ENCODE measurements at places on chromosomes 2 and 18. TPM values are rescaled to one million over a fixed set of nuclear protein-coding genes. Genes with fewer than 3 reads are reported as not detected.

DNA sequence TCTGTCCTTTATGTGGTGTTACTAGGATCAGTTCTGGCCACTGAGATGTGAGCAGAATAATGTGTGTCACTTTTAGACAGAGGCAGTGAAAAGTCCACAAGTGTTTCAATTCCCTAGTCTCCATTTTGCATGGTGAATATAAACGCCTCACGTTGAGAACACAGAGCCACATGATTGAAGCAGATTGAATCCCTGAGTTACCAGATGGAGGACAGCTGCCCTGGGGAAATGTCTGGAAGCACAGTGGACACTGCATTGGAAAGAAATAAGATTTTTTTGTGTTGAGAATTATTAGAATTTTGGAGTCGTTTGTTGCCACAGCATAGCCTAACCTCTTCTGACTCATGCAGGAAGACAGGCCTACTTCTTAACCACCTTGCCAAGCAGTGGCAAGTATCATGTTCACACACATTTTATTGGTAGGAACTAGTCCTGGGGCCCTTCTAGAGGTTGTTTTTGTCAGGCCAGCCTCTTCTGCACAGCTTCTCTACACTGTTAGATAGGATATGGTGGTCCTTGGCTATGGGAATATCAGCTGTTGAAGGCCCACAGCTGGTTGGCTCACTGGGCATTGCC lies 188.6 kb downstream of the TMEM182 start:
- no peak for DNase-seq

DNA sequence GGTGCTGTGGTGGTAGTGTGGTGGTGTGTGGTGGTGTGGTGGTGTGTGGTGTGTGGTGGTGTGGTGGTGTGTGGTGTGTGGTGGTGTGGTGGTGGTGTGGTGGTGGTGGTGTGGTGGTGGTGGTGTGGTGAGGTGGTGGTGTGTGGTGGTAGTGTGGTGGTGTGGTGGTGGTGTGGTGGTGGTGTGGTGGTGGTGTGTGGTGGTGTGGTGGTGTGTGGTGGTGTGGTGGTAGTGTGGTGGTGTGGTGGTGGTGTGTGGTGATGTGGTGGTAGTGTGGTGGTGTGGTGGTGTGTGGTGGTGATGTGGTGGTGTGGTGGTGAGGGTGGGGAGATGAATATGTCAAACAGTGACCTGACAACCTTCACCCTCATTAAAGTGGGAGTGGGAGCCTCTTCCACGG lies 55.6 kb upstream of the DLGAP1 start:
- no peak for DNase-seq

Gene STARD6
- not detected for total RNA-seq

Gene STK17B
- 4.8 TPM for total RNA-seq

Gene ANKRD30BL
- not detected for total RNA-seq

DNA sequence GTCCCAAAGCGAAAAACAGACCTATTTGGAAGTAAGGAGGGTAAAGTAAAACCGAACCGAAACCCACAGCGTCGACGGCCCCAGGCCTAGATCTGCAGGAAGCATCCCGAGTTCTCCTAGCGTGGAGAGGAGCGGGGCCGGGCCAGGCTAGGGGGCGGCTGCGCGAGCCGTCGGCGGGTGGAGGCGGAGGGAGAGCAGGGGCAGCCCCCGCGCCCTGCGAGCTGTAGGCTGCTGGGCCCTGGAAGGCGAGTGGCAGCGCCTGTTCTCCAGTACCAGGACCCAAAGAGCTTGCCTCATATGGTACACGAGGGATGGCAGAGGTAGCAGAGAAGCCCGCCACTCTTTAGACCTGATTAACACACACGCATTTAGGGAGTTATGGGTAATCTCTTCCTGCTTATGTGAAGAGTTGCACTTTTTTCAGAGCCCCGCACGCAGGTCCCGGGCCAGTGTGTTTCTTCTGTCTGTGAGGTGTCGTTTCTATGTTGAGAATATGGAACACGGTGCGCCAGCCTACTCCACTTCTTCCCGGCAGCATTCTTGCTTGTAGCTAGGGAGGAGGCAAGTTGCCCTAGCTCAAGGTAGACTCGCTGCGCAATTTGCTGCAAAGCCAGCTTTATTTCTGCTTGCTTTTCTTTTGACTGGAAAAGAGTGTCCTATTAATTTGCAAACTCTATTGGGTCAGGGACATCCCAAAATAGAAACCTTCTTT lies 71.1 kb downstream of the ARHGEF33 start:
- no peak for DNase-seq

Gene KYNU
- total RNA-seq = 0.17 TPM

- no peak for DNase-seq
These were observed 116.2 kb upstream of the ST6GAL2 start for GRCh38 chr2:107001964-107002696.

DNA sequence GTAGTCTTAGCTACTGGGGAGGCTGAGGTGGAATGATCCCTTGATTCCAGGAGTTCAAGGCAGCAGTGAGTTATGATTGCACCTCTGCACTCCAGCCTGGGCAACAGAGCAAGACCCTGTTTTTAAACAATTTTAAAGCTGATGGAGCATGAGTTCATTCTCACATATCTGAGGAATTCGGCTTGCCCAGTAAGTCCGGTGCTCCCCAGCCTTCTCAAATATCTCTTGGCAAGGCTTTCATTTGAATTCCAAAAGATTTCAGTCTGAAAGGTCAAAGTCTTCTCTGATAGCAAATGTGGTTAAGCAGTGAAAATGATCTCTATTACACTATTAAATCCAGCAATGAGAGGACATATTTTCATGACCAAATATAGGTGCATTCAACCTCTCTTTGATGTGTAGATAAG lies 27.9 kb downstream of the PIEZO2 start:
- DNase-seq = no peak

DNA sequence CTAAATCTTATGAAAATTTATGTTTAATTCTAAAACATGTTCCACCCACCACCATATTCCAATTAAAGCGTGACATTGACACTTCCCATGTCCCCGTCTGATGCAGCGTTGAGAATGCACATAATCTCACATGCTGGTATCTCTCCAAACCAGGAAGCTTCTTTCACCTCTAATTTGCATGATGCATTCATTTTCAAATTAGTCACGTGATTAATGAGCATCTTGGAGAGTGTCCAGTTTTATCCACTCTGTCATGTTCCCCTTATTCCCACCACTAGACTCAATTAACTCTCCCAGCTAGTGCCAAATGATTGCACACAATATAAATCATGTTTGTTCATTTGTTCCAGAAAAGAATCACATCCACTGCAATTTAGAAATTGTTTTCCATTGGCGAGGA lies 105.8 kb downstream of the RIT2 start:
- no peak for DNase-seq

GRCh38 chr18:48946329-48946835 lies 4.4 kb downstream of the SMAD7 start:
- no peak for DNase-seq

DNA sequence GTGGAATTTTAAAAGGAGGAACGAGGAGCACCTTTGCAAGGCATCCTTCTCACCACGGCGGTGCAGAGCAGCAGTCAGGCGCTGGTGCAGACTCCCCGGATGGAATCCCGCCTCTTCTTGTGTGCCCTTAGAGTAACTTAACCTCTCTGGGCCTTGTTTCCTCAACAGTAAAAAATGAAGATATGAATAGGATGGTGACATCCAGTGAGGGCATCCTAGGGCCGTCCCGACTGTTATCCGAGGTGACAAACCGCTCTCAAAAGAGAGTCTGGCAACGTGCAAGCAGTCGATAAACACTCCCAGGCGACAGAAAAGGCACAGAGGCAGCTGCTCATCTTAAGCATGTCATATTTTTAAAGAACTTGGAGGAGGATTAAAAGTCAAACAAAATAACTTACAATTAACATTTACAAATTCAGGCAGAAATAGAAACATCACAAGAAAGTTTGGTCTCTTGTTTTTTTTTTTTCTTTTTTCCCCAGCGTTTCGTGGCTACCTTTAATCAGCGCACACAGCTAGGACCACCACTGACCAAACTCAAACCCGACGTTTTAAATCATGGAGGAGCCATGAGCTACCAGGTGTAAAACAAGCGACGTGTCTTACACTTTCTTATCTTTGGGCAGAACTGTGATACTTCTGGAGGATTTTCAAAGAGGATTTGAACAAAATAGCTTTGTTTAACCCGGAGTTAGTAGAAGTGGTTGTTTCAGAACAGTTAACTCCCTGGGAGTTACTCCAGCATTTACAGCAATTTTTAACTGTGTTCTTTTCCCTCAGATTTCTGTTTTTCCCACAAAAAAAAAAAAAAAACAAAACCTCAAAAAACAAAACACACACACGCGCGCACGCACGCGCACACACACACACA lies 2.1 kb downstream of the MBP start:
- DNase-seq = peak; percentile 61

- no peak for DNase-seq
These were observed 77.6 kb downstream of the AFF3 start for GRCh38 chr2:100064592-100065428.

Gene NT5DC4
- not detected for total RNA-seq

DNA sequence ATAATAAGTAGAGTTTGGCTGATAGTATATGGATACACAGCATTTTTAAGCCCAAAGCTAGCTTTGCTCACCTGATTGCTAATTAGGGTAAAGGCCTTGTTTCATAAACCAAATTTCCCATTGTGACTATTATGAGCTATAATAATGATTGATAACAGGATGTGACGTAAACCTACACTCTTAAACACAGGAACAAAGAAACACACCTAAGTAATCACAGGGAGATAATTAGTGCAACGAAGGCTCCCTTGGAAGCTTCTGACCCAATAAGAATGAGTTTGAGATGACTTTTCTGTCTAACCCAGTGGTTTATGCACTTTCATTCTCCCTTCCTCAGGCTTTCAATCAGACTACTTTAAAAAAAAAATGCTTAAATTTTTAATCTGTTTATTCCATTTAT lies 683.2 kb downstream of the SATB2 start:
- DNase-seq = no peak

- DNase-seq = no peak
These were observed 326.9 kb downstream of the SLC4A3 start for GRCh38 chr2:219954331-219954730.

GRCh38 chr2:216498379-216499352 lies at the start of gene RPL37A:
TSS of gene RPL37A (plus strand) at chr2:216498844. CDS start at chr2:216498875, 31 bp downstream.
- peak; percentile 94 for DNase-seq

- DNase-seq = no peak
These were observed 21.6 kb upstream of the B3GNT7 start for GRCh38 chr2:231373786-231374349.

- no peak for DNase-seq
These were observed 72.6 kb upstream of the ZNF532 start for GRCh38 chr18:58792086-58792485.

Gene FAM136A
- 18.4 TPM for total RNA-seq

Gene PIEZO2
- 0.15 TPM for total RNA-seq

DNA sequence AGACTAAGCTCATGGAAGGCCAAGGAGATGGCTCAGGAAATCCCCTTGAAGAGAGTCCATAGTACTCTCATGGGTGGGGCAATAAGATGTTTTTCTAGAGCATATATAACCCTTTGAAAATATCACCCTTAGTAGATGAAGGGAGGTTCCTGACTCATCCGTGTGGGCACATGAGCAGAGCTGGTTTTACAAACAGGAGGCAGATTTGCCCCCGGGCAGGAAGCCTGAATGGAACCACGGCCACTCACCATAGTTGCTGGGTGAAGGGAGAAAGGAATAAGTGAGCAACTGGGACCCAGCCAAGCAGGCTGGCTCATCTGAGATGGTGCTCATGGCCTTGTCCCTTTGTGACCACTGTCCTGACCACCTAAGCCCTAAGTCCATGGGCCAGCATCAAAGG lies 29.0 kb upstream of the MAPRE3 start:
- no peak for DNase-seq

Gene REG1A
- total RNA-seq = 0.55 TPM

Gene OR6B2
- total RNA-seq = not detected

Gene KLHL14
- not detected for total RNA-seq

DNA sequence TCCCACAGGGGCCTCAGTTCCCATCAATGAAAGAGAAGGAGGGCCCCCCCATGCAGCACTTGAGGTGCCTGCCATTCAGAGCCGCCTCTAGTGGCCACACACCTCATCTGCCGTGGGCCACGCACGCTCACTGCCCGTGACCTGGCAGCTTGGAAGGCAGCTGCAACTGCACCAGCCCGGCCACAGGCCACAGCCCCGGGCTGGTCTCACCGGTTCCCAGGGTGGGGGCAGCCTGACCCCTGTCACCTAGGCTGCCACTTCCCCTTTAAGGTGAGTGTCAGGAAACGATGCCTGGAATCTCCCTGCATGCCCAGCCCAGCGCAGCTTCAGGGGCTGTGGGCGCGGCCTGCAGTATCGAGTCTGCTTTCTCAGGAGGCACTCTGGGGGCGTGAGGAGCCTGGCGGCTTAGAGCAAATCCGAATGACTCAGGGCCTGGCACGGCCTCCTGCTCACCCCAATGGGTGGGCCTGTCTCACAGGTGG lies 2.6 kb downstream of the MAB21L4 start:
- DNase-seq = no peak

DNA sequence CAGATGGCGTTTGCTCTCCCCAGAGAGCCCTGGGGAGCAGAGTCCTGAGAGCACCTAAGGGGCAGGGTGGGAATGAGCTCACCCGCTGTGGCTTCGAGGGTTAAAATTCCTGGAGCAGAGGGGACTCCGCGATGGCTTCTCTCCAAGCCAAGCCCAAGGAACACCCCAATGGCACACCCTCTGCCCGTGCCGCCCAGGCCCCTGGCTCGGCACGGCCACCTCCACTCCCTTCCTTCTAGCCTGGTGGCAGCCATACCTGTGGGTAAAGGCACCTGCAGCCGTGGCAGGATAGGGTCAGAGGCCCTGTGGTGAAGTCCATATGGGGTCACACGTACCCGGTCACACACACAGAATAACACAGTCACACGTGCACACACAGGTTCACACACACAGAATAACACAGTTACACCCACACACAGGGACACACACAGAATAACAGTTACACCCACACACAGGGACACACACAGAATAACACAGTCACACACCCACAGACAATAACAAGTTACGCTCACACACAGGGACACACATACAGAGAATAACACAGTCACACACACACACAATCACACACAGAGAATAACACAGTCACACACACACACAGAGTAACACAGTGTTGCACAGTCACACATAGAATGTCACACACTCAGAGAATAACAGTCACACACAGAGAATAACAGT lies 50.5 kb downstream of the RAMP1 start:
- DNase-seq = no peak

Gene KCNJ3
- total RNA-seq = 0.06 TPM

GRCh38 chr2:237892984-237893595 lies 33.7 kb downstream of the RAMP1 start:
- no peak for DNase-seq

- DNase-seq = no peak
These were observed 67.1 kb upstream of the DSG1 start for GRCh38 chr18:31250902-31251301.

DNA sequence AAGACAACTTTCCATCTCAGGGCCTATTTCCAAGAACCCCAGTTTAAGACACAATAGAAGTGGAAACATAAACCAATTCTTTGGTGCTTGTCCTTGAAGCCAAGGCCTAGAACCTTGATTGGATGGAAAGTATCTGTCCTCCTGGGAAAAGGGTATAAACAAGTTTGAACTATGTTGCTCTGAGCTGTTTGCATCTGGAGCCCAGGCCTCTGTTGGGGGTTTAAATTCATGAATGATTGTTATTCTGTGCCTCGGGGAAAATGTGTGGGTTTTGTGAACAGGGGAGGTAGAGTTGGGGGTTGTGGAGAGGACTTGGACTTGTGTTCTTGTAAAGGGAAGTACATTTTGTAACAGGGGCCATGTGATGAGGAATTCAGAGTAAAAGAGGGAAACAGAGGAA lies 406.1 kb downstream of the SLC4A3 start:
- DNase-seq = no peak

Gene CCDC93
- total RNA-seq = 15.5 TPM

GRCh38 chr2:46167924-46168323 lies 129.3 kb upstream of the EPAS1 start:
- no peak for DNase-seq

Gene SRD5A2
- 0.06 TPM for total RNA-seq

- no peak for DNase-seq
These were observed 182.6 kb upstream of the THSD7B start for GRCh38 chr2:136582628-136583205.
